MCF 10A (cell line): ENCODE measurements at places on chromosomes 3 and 15. TPM values are rescaled to one million over a fixed set of nuclear protein-coding genes. Genes with fewer than 3 reads are reported as not detected.

Gene GOLGA6C
- not detected in 2 replicates for total RNA-seq

Gene GP5
- total RNA-seq, result 0.15 TPM in 1 of 2 replicates, not detected in the other

Gene C3orf22
- not detected in 2 replicates for total RNA-seq

Gene FGF7
- 0.05 and 0.21 TPM in 2 replicates for total RNA-seq

Gene ALDH1L1
- total RNA-seq, result 1.5 and 1.9 TPM in 2 replicates

Gene SUSD5
- 3.4 and 3.8 TPM in 2 replicates for total RNA-seq

Gene CDHR4
- 0.44 and 1.1 TPM in 2 replicates for total RNA-seq

Gene VWA5B2
- not detected in 2 replicates for total RNA-seq

Gene ANO10
- total RNA-seq, result 15.0 and 16.4 TPM in 2 replicates
